ENCODE measurements at places on chromosomes 13 and 19.

- peak; percentile 4 for DNase-seq
Observed at GRCh38 chr13:48094404-48094780, 512 bp downstream of the MED4 start.

DNA sequence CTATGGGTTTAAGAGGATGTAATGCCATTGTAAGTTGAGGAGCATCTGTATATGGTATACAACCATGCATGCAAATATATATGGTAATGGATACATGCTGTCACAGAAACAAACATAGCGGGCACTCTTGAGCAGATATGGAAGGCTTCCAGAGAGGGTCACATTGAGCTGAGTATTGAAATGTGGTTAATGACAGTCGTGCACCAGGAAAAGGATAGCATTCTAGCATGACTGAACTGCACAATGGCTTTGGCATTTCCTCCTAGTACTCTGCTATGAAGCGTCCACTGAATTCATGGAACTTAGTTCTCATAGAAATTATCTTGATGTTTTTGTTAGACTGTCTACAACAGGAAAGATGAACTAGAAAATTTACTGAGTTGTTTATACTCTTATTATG is 25.2 kb downstream of the DGKH start:
- no peak for DNase-seq

- DNase-seq: peak; percentile 90
Observed at GRCh38 chr19:752652-753517, 2.0 kb downstream of the MISP start.

- DNase-seq: no peak
Observed at GRCh38 chr13:71054358-71054757, 812.6 kb downstream of the DACH1 start.

DNA sequence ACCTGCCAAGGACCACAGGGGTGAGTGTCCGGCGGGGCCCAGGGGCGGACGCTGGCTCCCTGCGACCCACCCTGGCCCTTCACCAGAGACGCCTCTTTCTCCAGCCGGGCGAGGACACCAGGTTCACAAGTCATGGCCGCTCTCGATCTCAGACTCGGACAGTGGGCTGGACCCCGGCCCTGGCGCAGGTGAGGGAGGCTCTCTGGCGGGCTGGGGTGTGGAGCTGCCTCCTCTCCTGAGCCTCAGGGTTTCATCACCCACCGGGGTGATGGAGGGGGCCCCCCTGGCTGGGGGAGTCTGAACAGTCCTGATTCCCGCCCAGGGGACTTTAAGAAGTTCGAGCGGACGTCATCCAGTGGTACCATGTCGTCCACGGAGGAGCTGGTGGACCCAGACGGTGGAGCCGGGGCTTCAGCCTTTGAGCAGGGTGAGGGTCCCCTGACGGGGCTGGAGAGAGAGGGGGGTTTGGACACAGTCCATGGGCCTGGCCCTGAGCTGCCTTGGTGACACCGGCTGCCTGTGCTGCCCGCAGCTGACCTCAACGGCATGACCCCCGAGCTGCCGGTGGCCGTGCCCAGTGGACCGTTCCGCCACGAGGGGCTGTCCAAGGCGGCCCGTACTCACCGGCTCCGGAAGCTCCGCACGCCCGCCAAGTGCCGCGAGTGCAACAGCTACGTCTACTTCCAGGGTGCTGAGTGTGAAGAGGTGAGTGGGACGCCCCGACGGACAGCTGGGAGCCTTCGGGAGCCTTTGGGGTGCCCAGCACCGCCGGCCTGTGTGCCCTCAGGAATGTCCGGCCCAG is 13.6 kb downstream of the ARHGAP45 start:
- no peak for DNase-seq

DNA sequence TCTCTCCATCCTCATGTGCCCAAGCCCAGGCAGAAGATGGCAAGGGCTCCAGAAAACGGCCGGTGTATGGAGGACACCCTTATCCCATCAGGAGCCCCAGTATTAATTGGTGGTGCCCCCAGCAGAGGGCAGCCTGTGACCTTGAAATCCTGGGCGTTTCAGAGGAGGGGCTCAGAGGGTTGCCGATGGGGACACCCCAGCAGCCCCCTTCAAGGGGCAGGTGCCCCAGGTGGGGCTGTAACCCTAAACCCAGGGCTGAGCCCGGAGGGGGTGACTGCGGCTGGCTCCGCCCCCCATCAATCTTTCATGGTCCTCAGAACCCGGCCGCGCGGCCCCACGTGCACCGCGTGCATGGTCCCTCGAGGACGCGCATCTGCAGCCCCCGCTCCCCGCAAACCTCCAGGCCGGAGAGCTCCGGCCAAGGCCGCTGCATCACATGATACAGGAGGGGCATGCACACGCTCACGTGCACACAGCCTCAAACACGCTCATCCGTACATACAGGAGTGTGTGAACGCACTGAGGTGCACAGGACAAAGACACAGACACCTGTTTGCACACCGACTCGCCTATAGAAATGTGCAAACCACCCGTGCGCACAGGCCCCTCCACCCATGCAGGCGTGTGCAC is 949 bp downstream of the RAB3A start:
- no peak for DNase-seq

DNA sequence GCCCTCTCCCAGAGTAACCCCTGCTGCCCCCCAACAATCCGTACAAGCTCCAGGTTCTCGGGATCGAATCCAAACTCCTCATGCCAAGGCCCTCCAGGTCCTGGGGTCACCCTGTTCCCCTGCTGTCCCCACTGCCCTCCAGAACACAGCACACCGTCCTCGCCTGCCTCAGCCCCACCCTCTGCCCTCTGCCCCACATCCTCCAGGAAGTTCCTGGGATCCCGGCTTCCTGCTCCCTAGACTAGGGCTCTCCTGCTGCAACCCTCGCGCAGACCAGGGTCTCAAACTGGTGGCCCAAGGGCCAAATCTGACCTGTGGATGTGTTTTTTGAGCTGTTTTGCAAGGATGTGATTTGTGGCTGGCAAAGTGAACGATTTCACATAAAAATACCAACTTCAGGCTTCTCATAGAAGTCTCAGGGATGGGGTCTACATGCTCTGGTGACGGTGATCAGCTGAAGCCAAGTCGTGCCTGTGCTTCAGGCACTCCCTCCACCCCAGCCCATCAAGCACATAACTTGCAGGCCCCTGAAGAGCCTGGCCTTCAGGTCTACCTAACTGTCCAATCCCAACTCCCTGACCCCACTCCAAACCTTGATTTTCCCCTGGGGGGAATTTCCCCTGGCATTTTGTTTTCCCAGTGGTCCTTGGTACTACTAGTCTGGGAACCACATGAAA is 1.8 kb downstream of the RABAC1 start:
- no peak for DNase-seq
